Activated CD4-positive, alpha-beta T cell treated with anti-CD3 and anti-CD28 coated beads, Interleukin-2, amount 10 ng/mL, durations not matched to agents 7 days and 5 days (primary cell): ENCODE measurements at places on chromosomes 5 and 9.

DNA sequence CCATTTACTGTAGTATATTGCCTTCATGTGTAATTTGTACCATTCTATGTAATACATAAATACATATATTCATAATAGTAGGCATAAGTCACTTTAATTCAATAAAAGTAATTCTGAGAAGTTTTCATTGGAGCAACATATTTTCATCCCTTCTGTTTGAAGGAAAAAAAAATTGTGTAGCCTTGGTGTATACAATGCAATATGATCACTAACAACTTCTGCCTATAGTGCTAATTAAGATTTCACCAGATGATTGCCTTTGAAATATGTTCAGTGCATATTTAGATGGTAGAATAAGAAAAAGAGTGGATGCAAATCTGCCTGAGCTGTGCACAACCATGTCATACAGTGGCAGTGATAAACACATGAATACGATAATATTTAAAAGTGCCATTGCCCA lies 996.8 kb downstream of the EFNA5 start:
- DNase-seq = no peak

GRCh38 chr9:115946530-115946929 lies 207.1 kb upstream of the PAPPA start:
- DNase-seq = no peak

DNA sequence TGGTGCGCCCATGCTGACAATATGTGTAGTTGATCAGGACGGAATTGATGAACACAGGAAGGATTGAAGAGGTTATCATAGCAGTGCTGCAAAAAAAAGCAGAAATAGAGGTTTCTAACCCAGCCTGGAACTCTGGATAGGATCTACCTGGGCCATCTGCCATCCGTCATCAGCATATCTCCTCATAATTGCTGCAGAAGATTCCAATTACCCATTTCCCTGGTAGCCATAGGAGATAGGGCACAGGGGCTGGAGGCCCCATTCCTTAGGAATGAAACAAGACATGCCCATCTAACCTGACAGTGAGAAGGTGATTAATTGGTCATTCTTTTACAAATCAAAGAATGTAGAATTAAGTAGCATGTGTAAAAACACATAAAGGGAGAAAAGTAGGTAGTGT lies 60.3 kb upstream of the TRIM32 start:
- DNase-seq = no peak

DNA sequence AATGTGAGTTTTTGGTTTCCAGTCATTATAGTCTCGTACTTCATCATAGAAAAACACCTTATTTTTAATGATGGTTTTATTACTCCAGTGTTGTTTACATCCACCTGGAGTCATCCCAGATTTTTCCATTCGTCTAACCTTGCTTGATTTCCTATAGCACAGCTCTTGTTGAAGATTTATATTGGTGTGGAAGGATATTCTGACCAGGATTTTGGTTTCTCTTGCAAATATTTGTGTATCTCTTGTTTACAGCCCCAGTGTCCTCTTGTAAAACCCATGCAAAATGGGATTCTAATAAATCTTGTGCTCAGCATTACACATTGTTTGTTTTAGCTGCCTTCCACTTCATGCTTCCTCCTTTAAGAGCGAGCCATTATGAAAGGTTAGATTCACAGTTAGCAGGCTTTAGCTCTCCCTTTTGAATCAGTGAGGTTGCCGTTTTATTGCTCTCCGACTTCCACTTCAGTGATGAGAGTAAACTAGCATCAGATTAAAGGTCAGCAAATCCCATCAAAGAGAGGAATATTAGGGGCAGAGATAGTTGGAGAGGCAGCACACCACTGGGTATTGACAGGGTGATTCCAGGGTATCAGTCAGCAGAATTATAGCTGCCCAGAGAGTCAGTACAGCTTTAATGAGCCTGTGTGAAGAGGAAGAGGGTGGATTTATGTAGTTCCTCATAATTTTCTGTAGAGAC lies 157.1 kb downstream of the PBX3 start:
- DNase-seq = no peak

DNA sequence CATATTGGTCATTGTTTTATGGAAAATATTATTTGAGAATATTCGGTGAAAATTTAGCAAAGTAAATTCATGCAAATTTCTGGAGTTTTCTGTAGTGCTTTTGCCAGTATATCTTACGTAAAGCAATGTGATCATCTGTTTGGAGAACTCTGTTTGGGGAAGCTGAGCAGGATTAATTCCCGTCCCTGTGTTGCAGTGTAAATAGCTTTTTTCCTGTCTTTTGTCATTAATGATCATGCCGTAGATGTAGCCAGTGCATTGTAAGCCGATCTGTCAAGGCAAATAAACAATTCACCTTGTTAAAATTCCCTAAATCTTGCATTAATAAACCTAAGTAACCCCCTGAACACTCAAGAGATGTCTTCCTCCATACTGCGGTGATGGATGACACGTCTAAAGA lies 39.2 kb downstream of the PPIC start:
- no peak for DNase-seq

- no peak for DNase-seq
Observed at GRCh38 chr9:86413971-86414880, 60.0 kb upstream of the TUT7 start.

DNA sequence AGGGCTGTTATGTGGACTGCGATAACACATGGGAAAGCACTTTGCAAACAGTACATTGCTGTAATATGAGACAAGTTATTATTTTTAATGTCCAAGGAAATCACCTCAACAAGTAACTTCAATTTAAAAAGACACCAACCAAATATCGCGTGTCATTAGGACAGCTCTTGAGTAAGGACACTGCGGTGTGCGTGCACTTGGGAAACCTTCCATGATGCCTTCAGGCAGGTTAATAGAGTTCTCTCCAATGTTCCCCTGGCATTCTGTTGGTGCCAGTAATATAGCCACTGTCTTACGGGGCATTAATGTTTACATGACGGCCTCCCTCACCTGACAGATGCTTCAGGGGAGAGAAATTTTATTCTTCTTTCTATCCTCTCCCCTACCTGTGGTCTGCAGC lies 42.9 kb downstream of the TTLL11 start:
- no peak for DNase-seq

DNA sequence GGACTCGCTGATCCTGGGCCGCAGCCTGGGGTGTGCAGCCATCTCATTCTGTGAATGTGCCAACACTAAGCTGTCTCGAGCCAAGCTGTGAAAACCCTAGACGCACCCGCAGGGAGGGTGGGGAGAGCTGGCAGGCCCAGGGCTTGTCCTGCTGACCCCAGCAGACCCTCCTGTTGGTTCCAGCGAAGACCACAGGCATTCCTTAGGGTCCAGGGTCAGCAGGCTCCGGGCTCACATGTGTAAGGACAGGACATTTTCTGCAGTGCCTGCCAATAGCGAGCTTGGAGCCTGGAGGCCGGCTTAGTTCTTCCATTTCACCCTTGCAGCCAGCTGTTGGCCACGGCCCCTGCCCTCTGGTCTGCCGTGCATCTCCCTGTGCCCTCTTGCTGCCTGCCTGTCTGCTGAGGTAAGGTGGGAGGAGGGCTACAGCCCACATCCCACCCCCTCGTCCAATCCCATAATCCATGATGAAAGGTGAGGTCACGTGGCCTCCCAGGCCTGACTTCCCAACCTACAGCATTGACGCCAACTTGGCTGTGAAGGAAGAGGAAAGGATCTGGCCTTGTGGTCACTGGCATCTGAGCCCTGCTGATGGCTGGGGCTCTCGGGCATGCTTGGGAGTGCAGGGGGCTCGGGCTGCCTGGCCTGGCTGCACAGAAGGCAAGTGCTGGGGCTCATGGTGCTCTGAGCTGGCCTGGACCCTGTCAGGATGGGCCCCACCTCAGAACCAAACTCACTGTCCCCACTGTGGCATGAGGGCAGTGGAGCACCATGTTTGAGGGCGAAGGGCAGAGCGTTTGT lies 19.9 kb downstream of the PTGES2 start:
- no peak for DNase-seq

DNA sequence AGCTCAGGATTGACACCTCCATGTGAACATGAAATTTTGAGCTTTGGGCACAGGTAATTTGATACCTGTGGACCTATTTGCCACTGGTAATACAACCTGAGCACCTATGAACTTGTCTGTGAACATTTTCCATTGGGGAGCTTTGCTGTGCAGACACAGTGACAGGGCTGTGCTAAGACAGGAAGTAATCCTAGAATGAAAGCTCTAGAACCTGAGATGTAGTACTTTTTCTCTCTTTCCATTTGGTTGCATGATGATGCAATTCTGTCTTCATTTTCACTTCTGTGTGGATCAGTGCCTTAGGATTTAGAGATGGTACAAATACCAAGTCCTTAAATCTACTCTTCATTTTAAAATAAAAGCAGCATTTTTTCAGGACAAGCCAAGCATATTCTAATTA lies 216.9 kb downstream of the NR3C1 start:
- no peak for DNase-seq

DNA sequence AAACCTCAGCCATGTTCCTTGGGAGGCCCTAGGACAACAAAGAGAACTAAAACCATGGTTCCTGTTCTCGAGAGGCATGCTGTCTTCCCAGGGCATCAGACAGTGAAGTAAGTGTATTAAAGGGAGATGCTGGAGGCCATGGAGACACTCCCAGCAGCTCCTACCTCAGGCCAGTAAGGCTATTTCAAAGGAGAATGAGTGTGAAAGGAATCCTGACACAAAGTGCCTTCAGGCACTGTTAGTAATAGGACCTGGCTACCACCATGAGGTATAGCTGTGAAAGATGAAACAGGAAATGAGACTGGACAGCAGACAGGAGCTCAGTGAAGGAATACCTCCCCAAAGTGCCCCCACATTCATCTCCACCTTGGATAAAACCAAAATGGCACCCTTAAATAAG lies 71.0 kb downstream of the FANCC start:
- no peak for DNase-seq

- no peak for DNase-seq
Observed at GRCh38 chr5:1666812-1667588, 132.6 kb downstream of the MRPL36 start.

DNA sequence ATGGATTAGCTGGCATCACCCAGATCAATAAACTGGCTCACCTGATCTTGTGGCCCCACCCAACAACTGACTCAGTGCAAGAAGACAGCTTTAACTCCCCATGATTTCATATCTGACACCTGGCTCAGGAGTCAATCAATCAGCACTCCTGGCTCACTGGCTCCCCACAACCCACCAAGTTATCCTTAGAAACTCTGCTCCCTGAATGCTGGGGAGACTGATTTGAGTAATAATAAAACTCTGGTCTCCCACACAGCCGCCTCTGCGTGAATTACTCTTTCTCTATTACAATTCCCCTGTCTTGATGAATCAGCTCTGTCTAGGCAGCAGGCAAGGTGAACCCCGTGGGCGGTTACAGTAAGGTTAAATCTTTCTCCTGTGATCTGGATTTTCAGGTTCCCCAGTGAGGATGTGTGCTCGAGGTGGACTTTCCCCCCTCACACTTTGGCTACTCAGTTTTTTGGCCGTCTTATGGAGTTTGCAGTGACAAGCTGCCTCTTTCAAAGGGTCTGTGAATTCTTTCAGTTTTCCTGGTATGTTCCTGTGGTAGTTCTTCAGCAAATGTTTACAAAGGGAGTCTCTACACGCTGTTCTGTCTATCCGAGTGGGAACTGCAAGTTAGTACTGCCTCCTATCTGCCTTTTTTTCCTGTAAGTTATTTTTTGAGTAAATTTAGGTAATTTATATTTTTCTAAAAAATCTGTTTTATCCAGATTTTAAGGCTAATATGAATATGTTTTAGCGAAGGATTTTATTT lies 500.2 kb upstream of the NUDT12 start:
- DNase-seq = no peak

DNA sequence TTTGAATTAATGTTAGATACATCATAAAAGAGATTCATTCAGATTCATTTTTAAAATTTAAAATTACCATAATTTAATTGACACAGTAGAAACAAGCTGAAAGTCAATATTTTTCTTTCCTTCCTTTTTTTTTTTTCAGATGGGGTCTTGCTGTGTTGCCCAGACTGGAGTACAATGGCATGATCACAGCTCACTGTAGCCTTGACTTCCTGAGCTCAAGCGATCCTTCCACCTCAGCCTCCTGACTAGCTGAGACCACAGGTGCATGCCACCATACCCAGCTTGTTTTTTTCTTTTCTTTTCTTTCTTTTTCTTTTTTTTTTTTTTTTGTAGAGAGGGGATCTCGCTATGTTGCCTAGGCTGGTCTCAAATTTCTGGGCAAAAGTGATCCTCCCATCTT lies 131.6 kb upstream of the TBCA start:
- DNase-seq = no peak

- DNase-seq = no peak
Observed at GRCh38 chr5:123719004-123719403, 207.0 kb downstream of the CSNK1G3 start.

- no peak for DNase-seq
Observed at GRCh38 chr5:15248731-15249130, 251.2 kb upstream of the FBXL7 start.

DNA sequence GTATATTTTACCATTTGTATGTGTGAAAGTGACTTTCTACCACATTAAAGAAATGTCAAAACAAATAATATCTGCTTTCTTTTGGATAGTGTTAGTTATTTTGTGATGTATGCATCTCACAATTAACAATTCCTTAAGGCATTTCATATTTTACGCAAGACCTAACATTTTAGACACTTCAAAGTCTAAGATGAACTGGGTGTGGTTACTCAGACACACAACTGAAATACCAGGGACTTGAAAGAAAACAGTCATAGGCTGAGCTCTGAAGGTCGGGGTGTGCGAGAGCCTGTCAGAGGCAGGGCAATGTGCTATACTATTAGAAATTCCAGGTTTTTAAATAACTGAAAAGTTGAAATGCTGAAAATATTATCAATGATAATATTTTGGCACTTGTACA lies 44.5 kb upstream of the ZNF622 start:
- DNase-seq = no peak

DNA sequence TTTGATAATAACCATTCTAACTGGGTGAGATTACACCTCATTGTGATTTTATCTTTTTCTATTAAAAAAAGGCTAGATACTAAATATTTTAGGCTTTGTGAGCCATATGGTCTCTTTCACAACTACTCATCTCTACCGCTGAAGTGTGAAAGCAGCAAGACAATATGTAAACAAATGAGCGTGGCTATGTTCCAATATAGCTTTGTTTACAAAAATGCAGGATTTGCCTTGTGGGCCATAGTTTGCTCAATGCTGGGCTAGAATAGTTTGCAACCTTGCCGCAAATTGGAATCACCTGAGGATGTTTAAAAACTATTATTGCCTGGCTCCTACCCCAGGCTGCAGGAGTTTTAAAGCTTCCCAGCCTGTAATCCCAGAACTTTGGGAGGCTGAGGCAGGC lies 10.2 kb upstream of the GPR150 start:
- no peak for DNase-seq
